ENCODE measurements at places on chromosomes 1 and 21. TPM values are rescaled to one million over a fixed set of nuclear protein-coding genes. Genes with fewer than 3 reads are reported as not detected.

SELP gene
- not detected for total RNA-seq

PKN2 gene
- 20.0 TPM for total RNA-seq

AADACL3 gene
- not detected for total RNA-seq

GIPC2 gene
- total RNA-seq = not detected

ORC1 gene
- total RNA-seq = 20.3 TPM

Measured in A549 treated with DMSO at 1 μM for 4 hours (cell line).